ENCODE measurements at places on chromosomes 5 and 9.

DNA sequence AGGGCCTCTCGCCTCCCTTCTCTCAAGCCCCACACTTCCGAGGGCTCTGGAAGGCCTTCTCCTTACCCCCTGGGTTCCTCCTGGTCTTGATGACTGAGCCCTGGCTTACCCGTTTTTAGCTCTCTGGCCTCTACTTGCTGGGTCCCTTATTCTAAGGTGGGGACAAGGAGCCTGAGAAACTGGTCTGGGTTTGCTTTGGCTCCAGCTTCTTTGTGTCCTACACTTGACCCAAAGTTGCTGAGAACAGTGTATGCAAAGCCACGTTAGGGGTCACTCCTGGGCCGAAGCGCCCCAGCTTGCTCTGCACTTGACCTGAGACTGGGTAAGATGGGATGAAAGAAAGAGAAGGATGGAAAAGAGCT, 788 bp downstream of the ZNF346 start:
- DNase-seq, result no peak

DNA sequence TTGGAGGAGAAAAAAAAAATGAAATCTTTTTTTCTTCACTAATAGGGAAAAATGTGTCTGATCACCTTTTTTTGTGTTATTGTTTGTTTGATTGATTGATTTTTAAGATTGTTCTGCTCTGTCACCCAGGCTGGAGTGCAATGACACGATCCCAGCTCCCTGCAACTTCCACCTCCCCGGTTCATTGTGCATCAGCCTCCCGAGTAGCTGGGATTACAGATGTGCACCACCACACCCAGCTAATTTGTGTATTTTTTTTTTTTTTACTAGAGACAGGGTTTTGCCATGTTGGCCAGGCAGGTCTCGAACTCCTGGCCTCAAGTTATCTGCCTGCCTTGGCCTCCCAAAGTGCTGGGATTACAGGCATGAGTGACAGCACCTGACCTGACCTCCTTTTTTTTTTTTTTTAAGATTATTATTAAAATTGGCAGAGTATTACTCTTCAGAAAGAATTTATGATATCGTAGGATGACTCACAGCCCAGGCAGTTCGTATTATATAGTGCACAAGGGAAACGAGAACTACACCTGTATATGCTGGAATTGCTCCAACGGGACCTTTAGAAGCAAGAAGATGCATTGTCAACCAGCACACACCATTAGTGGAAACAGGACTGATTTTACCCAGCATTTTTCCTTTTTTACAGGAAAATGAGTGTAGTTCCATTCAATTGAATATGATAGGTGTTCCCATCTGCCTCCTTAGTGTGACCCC, 27.7 kb downstream of the FUBP3 start:
- DNase-seq, result no peak

- no peak for DNase-seq
Measured at GRCh38 chr9:16625811-16626210, 244.7 kb downstream of the BNC2 start.

DNA sequence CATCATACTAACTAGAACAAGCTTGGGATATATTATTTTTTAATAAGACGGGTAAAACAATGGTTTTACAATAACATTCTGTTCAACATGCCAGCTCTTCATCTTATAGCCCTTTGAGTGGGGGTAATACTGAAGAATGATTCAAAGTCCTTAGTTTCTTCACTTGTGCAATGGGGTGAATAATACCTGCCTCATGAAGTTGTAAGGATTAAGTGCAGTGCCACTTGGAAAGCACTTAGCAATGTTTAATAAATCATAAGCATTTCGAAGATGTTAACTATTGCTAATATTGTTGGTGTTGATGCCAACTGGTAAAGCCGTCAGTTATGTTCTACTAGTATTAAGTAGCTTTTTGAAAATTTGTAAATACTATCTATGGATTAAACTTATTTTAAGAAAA, 38.0 kb downstream of the TNPO1 start:
- no peak for DNase-seq

- no peak for DNase-seq
Measured at GRCh38 chr9:82164159-82164558, 175.6 kb downstream of the SPATA31D1 start.

GRCh38 chr9:134051319-134051718, 16.5 kb downstream of the BRD3 start:
- DNase-seq, result no peak

DNA sequence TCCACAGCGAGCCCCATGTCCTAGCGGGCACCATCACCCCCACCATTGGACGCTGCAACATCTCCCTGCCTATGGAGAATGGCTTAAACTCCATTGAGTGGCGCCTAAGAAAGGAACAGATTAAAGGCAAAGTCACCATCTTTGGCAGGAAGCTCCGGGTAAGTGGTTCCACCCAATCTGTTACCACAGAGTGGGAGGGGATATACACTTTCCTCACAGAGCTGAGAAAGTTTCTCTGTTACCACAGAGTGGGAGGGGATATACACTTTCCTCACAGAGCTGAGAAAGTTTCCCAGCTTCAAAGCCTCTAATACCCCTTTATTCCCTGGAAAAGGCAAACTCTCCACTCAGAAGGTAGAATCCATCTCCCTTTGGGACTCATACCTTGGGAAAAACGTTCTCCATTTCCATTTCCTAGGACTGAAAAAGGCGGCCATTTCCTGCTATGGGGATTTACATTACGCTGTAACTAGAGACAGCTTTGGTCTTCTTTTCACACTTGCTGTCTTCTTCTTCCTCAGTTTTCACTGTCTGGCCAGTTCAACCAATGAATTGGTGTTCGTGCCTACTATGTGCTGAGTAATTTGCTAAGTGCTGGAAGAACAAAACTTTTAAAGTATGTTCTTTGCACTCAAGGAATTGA, 63.4 kb upstream of the WWC1 start:
- no peak for DNase-seq

DNA sequence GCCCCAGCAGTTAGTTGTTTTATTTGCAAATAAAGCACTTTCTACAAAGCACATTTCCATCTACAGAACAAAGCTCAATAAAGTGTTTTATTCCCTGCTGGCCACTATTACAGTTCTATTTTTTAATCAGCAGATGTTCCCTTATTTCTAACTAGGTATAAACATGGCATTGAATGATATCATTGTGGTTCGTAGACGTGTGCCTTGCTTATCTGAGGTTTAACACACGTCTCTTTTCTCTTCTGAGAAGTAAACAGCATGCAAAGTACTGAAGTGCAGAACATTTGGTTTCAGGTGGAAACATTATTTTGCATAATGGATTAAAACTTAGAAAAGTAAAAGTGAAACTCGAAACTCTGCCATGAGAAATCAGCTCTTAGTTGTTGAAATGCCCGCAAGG, 1989.3 kb upstream of the WWC1 start:
- DNase-seq, result no peak

GRCh38 chr9:35254237-35254636, 92.4 kb downstream of the UNC13B start:
- no peak for DNase-seq

DNA sequence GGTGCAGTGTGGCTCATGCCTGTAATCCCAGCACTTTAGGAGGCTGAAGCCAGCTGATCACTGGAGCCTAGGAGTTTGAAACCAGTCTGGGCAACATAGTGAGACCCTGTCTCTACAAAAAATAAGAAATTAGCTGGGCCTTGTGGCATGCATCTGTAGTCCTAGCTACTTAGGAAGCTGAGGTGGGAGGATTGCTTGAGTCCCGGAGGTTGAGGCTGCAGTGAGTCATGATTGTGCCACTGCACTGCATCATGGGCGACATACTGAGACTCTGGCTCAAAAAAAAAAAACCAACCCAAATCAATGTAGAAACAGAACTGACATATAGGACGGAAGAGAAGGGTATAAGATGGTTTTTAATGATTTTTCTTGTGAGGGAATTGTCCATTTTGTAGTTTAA, 27.7 kb downstream of the G3BP1 start:
- no peak for DNase-seq

DNA sequence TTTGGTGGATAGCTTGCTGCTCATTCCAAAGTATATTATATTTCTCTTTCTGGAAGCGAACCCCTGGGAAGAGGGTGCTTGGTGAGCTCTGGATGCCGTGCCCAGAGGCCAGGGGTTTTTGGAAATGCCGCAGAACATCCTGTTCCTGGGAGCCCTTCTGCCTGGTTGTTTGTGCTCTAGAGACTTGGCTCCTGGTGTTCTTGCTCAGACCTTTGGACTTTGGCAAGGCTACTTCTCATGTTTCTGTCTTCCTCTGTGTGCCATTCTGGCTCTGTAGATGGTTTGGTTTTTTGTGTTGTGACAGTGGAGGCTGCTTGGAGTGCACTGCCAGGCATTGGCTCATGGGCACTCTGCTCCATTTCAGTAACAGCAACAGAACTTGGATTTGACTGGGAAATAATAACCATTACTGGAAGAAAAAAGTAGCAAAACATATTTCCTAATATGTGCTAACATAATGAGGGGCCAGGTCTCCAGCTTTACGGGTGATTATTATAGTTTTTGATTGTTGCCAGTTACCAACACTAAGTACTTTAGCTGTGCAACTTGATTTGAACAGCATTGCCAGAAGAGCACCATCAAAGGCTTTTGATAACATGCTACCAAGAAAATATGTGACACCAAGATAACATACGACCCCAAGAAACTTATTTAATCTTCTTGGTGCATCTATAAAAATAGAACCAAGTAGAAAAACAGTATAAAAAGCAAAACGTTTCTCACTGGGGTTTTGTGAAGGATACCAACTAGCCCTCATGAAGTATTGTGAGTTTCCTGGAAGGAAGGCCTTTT, 94.2 kb downstream of the PCSK1 start:
- DNase-seq, result no peak

GRCh38 chr5:144141585-144141984, 28.9 kb downstream of the YIPF5 start:
- DNase-seq, result no peak

- no peak for DNase-seq
Measured at GRCh38 chr5:170115925-170116324, 10.2 kb downstream of the FOXI1 start.

GRCh38 chr9:109320331-109320741, 523 bp downstream of the EPB41L4B start:
- no peak for DNase-seq

DNA sequence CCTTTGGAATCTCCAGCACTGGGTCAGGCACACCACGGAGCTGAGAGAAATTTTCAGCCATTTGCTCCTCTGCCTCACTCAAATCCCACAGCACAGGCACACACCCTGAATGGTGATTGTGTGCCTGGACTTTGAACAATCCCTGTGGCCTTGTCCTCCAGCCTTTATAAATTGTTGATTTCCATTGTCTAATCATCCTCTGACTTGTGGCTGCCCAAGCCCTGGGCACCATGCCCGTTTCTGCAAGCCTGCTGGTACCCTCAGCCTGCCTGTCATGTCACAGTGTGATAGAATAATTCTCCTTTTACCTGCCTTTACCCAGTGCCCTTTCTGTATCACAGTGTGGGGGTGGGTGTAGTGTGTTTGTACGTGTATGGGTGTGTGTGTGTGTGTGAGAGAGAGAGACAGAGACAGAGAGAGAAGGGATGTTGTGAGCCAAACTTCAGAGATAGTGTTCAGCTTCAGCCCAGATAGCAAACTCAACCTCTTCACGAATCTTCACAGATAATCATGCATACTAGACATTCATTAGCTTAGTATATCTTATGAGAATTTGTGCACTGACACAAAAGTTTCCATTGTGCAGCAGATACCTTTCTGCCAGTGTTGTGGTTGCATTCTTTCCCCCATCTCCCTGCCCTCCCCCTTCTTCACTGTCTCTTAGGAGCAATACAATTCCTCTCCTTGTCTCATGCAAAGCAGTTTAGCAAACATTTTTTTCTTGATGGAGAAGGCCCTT, 27.8 kb upstream of the SLC44A1 start:
- no peak for DNase-seq

DNA sequence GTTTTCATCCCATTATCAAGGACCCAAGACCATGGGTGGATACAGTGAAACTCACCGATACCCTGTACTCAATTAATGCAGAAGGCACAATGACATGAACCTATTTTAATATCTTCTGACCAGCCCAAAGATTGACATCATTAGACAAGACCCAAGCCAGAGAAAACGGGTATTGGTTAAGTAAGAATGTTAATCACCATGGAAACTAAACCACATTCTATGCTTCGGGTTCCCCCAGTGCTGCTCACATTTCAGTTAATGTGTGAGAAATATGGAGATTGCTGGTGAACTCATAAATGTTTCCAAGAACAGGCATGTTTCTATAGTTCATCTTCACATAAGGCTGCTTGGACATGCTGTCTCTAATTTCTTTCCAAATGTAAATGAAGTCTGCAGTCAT, 77.0 kb downstream of the IRX2 start:
- no peak for DNase-seq

DNA sequence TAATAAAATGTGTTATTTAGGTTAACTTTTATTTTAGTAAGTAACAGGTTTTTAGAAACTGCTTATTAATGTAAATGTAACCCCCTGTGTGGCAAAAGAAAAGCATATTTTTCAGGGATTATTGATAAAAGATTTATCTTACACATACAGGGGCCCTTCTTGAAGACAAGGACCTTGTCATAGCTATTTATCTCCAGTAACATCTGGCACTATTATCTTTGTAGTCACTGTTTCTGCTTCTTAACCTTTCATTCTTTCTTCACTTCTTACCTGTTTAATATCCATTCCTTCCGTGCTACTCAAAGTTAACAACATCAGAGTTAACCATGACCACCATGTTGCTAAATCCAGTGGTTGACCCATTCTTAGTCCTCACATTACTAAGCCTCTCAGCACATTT, 117.8 kb upstream of the VCAN start:
- DNase-seq, result no peak

DNA sequence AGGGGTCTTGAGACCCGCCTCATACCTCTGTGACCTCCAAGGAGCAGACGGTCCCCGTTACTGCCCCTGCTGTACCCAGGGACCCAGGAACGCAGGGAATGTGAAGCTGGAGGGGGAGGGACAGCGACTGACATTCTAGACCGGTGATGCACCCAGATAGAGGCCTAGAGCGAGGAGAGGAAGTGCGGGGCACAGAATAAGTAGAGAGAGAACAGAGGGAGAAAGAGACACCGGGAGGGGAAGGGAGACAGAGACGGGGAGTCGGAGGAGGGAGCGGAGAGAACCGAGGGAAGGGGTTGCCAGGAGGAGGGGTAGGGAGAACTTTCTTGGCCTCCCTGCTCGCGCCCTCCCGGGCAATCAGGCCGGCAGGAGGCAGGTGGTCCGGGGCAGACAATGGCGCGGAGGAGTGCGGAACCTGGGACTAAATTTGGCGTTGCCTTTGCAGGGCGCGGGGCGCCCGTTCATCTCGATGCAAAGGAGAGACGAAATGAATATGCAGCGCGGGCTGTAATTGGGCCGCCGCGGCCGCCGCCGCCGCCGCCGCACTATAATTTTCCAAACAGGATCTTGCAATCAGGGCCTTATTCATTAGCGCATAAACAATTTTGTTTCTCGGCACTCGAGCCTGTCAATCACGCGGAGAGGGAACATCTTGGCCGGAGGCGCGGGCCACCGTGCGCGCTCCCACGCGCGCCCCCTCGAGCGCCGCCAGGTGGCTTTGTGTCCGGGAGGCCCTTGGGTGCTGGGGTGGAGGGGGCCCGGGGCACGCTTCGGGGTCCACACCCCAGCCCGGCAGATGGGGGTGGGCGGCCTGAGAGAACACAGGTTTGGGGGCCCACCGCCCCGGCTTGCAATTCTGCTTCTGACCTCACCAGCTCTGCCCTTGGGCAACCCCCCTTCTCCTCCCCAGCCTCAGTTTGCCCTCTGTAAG, 33.0 kb downstream of the NDUFA8 start:
- DNase-seq, result no peak
